Mesothelial cell of epicardium (in vitro differentiated cells): ENCODE measurements at places on chromosomes 12 and 14. TPM values are rescaled to one million over a fixed set of nuclear protein-coding genes. Genes with fewer than 3 reads are reported as not detected.

GRCh38 chr14:61925043-61925442 lies 162.8 kb downstream of the SNAPC1 start:
- no peak for DNase-seq
- H3K4me3 ChIP-seq = no peak overlapping the region
- H3K36me3 ChIP-seq = no peaks in the 10 kb centered on the region
- H3K27ac ChIP-seq = no peak overlapping the region
- peaks cover 3% of the 10 kb centered on the region for H3K27me3 ChIP-seq

DNA sequence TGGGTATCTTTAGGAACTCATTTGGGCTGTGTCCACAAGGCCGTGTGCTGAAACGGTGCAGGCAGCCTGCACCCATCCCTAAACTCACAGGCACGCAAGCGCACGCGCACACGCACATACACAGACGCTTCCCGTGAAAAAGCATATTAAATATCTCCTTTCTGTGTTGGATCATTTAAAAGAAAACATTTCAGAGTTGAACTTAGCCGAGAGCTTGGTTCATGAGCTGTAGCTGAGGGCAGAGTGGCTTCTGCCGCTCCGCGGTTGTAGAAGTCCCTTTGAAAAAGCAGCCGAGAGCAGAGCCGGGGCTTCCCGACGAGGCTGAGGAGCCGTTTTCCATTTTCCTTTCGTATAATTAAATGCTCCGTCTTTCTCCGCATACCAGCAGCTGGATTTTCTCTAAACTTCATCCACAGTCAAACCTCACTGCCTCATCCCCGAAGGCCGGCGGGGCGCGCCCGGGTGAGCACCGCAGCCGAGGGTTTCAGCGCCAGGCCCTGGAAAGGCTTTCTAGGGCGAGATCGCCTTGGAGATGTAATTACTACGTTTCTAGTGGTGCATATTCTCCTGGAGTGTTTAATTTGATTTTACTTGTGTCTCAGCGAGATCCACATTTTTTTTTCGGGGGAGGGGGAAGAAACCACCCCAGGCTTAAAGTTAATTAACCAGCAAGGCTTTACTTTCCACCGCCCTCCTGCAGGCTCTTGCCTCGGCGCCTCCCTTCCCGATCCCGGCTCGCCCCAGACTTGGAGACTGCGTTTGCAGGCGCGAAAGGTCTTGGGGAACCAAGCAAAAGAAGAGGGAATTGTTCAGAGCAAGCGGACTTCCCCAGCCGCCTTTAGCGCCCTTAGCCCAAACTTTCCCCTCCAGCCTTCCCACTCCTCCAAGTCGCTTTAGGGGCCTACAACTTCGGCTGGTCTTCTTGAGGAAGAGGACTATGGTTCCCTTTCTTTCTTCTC lies 3.0 kb upstream of the HOXC13 start:
- no peak for DNase-seq
- H3K36me3 ChIP-seq = no peaks in the 10 kb centered on the region
- peak overlapping the region; percentile 51 for H3K4me3 ChIP-seq

RAPGEF3 gene
- total RNA-seq = 18.0 to 20.9 TPM (median 19.4 TPM) in 3 replicates

DNA sequence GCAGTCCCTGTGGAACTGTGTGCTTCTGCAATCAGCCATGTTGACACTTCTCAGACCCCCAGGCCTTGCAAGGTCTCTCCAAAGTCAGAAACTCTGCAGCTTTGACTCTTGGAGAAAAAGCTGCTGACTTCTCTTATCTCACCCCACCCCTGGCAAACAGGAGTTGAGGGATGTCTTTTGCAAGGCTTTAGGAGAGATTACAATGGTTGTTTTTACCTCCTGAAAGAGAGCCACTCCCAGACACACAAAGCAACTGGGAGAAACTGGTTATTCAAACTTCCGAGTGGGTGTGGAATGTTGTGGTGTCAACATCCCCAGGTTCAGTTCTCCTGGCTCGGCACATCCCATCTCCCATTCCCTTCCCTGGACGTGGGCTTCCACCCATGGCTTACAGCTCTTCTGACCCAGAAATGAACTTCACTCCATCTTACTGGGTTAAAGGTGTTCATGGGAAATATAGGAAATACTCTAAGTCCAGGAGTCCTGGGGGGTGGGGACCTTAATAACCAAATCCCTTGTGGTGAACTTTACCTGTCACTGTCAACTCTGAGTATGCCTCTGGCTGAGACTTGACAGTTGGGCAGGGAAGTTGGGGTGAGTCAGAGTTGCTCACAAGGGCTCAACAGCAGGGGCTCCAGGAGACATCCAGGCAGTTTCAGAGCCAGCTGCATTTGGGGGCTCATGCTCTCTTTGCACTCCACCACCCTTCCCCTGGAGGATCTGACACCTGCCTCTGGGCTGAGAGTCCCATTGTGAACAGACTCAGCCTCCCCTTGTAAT lies 41.9 kb downstream of the CCDC177 start:
- no peaks in the 10 kb centered on the region for H3K36me3 ChIP-seq
- H3K4me3 ChIP-seq = no peak overlapping the region
- DNase-seq = no peak
- H3K27ac ChIP-seq = no peak overlapping the region

DNA sequence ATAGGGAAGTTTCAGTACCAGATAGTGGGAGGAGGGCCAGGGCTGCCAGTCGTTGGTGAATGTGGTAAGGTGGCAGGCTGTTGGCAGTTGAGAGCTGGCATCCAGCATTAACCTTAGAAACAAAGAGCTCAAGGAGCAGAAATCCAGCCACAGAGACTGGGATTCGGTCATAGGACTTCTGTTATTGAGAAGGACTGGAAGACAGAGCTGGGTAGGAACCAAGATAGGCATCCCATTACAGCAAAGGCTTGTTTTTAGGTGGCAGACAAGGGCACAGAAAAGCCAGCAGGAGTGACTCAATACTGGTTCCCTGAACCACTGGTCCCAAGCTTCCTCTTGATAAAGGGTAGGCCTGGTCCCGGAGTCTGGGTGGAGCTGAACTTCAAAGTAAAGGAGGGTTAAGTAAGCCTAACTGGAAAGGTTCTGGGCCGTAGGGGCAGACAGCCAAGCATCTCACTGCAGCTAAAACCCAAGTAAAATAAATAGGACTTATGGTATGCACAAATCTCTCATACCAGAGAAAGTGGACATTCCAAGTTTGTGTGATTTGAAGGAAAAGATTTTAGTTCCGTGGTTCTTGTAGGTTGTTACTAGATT lies 147.9 kb downstream of the ETV6 start:
- H3K4me1 ChIP-seq = peaks cover 54% of the 10 kb centered on the region
- H3K4me3 ChIP-seq = no peak overlapping the region
- H3K36me3 ChIP-seq = no peaks in the 10 kb centered on the region

GRCh38 chr12:65189028-65189718 lies 19.8 kb downstream of the LEMD3 start:
- no peak for DNase-seq
- H3K4me3 ChIP-seq = no peak overlapping the region
- H3K27ac ChIP-seq = no peak overlapping the region
- peaks cover 2% of the 10 kb centered on the region for H3K36me3 ChIP-seq
